ENCODE measurements at places on chromosomes 7 and 10. TPM values are rescaled to one million over a fixed set of nuclear protein-coding genes. Genes with fewer than 3 reads are reported as not detected.

- H3K4me1 ChIP-seq, result peaks cover 5% of the 10 kb centered on the region
- no peak overlapping the region for H3K27ac ChIP-seq
- peaks cover 4% of the 10 kb centered on the region for H3K36me3 ChIP-seq
- peaks cover 17% of the 10 kb centered on the region for H3K27me3 ChIP-seq
Observed at GRCh38 chr7:139941421-139941820, 112.4 kb downstream of the TBXAS1 start.

- H3K36me3 ChIP-seq, result peaks cover 21% of the 10 kb centered on the region
- H3K27me3 ChIP-seq, result no peaks in the 10 kb centered on the region
- H3K4me3 ChIP-seq, result peak overlapping the region; percentile 57
- peaks cover 44% of the 10 kb centered on the region for H3K4me1 ChIP-seq
- H3K27ac ChIP-seq, result peak overlapping the region; percentile 96
- no peak for DNase-seq
Observed at GRCh38 chr7:99099499-99100077, 44.3 kb downstream of the SMURF1 start.

Gene ADGRA1
- 1.1 TPM for total RNA-seq

Gene ANXA7
- 58.9 TPM for total RNA-seq

GRCh38 chr10:104515678-104516199 lies 125.4 kb upstream of the SORCS3 start:
- H3K27ac ChIP-seq, result no peak overlapping the region
- H3K4me3 ChIP-seq, result no peak overlapping the region
- H3K4me1 ChIP-seq, result no peaks in the 10 kb centered on the region
- no peak for DNase-seq
- H3K36me3 ChIP-seq, result no peaks in the 10 kb centered on the region

Gene LIPF
- total RNA-seq, result not detected

- peaks cover 35% of the 10 kb centered on the region for H3K27me3 ChIP-seq
- no peaks in the 10 kb centered on the region for H3K4me1 ChIP-seq
- no peak overlapping the region for H3K4me3 ChIP-seq
- DNase-seq, result no peak
- H3K27ac ChIP-seq, result no peak overlapping the region
Observed at GRCh38 chr7:68256295-68256694, 1259.7 kb downstream of the TYW1 start.

DNA sequence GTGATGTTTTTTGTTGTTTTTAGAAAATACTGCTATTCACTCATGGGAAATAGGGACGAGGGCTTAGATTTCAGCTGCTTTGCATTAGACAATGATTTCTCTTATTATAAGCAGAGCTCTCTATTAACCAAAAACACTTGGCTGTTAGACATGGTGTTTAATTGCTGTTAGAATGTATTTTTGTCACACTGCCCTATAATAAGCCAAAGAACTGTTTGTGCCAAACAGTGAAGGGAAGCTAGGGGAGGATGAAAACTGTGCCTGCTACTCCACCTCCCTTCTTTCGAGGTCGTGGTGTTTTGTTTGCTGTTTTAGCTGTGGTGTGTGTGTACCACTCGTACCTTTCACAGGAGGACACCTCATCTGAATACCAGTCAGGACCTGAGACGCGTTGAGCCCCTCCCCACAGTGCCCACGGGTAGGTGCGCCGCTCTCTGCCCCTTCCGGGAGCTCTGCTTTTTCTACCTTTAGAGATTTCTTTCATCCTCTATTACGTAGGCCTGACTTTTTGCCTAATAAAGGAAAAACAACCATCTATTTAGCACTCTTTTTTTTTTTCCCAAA lies 57.9 kb downstream of the CUX1 start:
- H3K4me3 ChIP-seq, result no peak overlapping the region
- peaks cover 5% of the 10 kb centered on the region for H3K36me3 ChIP-seq
- no peak for DNase-seq
- no peaks in the 10 kb centered on the region for H3K27me3 ChIP-seq

DNA sequence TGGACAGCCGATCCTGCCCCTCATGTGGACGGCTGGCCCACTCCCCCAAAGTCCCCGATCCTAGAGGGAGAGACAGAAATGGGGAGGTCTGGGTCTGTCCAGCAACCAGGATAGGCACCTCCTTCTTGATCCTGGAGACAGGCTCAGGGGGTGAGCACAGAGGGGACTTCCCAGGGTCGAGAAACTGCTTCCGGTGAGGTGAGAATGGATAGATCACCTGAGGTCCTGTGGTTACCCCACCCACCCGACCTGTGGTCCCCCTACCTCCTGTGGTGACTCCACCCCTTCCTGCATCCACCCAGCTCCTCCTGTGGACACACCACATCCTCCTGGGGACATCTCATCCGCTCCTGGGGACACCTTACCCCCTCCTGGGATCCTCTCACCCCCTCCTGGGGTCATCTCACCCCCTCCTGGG lies 27.4 kb upstream of the RASGEF1A start:
- H3K27ac ChIP-seq, result no peak overlapping the region
- H3K4me3 ChIP-seq, result no peak overlapping the region
- peaks cover 16% of the 10 kb centered on the region for H3K27me3 ChIP-seq
- H3K36me3 ChIP-seq, result no peaks in the 10 kb centered on the region

Gene C10orf105
- total RNA-seq, result not detected

DNA sequence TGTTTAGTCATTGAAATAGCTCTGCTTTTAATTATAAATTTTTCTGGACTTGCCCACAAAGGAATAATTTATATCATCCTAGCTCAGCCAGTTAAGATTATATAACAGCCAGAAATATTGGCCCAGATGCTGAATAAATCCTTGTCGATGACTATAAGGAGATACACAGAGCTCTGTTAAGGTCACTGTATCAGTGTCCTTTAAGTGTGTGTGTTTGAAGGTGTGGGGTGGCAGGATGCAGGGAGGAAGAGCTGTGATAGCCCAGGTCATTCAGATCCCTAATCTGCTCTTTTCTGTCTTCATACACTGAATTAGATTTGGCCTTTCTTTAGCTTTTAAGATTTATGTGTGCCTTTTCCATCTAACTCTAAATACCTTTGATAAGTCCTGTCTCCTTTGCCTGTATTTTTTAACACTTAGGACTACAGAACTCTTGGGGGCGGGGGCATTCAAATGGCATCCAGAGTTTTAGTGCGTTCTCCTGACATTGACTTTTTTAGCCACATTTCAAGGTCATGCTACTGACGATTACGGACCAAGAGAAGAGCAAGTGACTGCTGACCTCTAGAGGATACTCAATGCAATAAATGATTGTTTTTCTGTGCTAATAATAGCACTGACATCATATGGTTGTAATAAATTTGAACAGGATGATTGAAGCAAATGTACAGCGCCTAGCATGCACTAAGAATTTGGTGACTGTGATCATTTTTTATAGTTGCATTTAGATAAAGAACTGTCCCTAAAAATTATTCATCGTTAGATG lies 172.3 kb downstream of the CACNB2 start:
- no peak for DNase-seq
- no peak overlapping the region for H3K4me3 ChIP-seq
- no peaks in the 10 kb centered on the region for H3K27me3 ChIP-seq

Gene ITIH5
- 2.3 TPM for total RNA-seq

DNA sequence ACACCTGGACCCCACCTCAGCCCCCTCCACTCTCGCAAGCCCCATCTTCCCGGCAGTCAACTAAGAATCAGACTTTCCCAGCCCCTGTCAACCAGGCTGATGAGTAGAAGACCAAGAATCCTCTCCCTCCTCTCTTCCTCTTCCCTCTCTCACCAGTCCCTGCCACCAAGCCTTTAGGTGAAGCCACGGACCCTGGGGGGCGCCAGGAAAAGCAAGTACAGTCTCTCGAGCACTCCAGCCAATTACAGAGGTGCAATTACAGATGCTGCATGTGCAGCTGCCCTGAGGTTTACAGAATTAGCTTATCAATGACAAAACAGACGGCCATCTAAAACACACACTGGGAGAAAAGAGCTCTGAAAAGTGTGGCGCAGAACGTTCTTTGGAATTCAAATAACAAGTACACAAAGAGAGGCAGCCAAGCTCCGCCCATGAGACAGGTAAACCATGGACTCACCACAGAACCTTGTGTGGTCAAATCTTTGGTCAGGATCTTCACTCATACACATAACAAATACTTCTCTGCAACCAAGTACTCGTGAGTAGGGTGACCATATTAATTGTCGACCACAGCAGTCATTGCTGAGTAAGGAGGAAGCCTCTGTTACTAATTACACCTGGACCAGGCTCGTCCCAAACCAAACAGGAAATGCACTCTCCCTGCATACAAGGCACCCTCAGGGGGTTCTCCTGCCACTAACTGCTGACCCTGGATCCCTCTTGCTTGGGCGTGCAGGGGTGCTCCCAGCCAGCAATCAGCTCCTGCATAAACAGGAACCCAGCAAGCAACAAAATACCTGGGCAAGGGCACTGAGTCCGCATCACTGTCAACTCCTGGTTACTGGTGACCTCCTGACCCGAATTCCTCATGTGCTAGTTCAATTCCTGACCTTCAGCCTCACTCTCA lies 189.2 kb downstream of the FAM107B start:
- H3K27me3 ChIP-seq, result no peaks in the 10 kb centered on the region
- no peak overlapping the region for H3K4me3 ChIP-seq
- peaks cover 53% of the 10 kb centered on the region for H3K4me1 ChIP-seq
- no peak for DNase-seq
- peak overlapping the region; percentile 89 for H3K27ac ChIP-seq

GRCh38 chr7:70307544-70308106 lies 709.4 kb downstream of the AUTS2 start:
- H3K4me1 ChIP-seq, result no peaks in the 10 kb centered on the region
- no peaks in the 10 kb centered on the region for H3K27me3 ChIP-seq

DNA sequence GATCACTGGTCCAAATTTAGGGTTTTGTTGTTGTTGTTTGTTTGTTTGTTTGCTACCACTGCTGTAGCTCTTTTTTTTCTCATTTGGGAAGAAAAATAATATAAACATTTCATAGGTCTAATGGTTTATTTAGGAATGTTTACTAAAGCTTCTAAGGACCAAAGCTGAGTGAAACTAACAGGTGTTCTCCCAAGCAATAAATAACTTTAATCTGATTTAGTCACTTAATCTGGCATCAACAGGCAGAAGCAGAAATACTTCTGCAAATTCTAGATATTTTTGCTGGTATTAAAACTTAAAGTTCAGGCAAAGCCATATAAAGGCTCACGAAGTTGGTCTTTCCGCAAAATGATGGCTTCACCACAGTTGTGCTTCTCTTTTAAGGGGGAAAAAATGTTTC lies 144.5 kb upstream of the YAE1 start:
- H3K36me3 ChIP-seq, result no peaks in the 10 kb centered on the region
- no peak overlapping the region for H3K27ac ChIP-seq
- DNase-seq, result no peak
- no peaks in the 10 kb centered on the region for H3K4me1 ChIP-seq

- no peaks in the 10 kb centered on the region for H3K27me3 ChIP-seq
- H3K4me1 ChIP-seq, result no peaks in the 10 kb centered on the region
- H3K36me3 ChIP-seq, result no peaks in the 10 kb centered on the region
- no peak overlapping the region for H3K27ac ChIP-seq
- DNase-seq, result no peak
Observed at GRCh38 chr10:25573316-25573715, 360.7 kb upstream of the MYO3A start.

DNA sequence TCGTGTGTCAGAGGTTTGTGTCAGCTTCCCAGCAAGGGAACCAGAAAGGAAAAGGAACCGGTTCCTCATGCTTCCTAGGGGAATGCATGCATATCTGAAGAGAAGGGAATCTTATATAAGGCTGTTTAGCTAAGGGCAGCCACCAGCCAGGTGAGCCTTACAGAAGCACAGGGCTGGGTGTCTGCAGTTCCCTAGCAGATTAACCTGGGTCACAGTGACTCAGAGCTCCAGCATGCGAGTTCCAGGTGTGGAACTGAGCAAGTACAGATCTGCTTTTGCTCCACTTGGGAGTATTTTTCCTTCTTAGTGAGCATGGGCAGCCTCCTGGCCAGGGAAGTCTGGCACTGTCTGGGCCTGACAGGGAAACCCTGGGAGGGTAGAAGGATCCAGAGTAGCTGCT lies 957 bp upstream of the ANKRD2 start:
- H3K27ac ChIP-seq, result no peak overlapping the region
- H3K4me1 ChIP-seq, result no peaks in the 10 kb centered on the region
- H3K36me3 ChIP-seq, result no peaks in the 10 kb centered on the region
- no peak for DNase-seq

GRCh38 chr7:111083413-111083812 lies 7.5 kb upstream of the LRRN3 start:
- no peaks in the 10 kb centered on the region for H3K27me3 ChIP-seq
- no peak for DNase-seq
- no peak overlapping the region for H3K27ac ChIP-seq
- no peaks in the 10 kb centered on the region for H3K36me3 ChIP-seq
- no peak overlapping the region for H3K4me3 ChIP-seq

Gene CYP2E1
- total RNA-seq, result 1.4 TPM

DNA sequence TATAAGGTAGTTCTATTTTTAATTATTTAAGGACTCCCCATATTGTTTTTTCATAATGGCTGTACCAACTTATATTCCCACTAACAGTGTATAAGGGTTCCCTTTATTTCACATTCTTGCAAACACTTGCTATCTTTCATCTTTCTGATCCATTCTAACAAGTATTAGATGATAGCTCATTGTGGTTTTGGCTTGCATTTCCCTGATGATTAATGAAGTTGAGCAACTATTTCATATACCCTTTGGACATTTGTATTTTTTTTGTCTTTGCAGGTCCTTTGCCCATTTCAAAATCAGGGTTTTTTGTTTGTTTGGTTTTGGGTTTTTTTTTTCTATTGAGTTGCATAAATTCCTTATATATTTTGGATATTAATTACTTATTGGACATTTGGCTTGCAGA lies 107.2 kb downstream of the EPC1 start:
- peaks cover 1% of the 10 kb centered on the region for H3K4me1 ChIP-seq
- no peak overlapping the region for H3K27ac ChIP-seq
- H3K36me3 ChIP-seq, result no peaks in the 10 kb centered on the region
- DNase-seq, result no peak

- no peak overlapping the region for H3K4me3 ChIP-seq
- H3K36me3 ChIP-seq, result no peaks in the 10 kb centered on the region
- no peak for DNase-seq
- no peak overlapping the region for H3K27ac ChIP-seq
Observed at GRCh38 chr7:135771961-135772638, 23.5 kb upstream of the FAM180A start.

DNA sequence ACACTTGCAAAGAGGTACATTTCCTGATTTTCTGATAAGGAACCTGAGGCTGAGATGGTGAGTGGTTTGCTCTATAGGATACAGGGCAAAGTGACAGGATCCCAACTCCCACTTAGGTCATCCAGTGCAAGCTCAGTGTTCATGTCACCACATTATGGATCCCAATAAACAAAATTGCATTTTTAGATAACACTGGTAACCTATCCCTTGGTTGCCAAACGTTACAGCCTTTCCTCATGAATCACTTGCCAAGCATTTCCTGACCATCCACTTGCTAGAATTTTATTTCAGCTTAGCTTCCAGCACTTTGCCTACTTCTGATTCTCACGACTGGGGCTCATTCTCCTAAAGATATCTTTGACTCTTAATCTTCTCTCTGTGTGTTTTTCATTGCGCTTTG lies 131.4 kb upstream of the ODAD2 start:
- H3K4me3 ChIP-seq, result no peak overlapping the region
- no peak for DNase-seq
- H3K36me3 ChIP-seq, result peaks cover 32% of the 10 kb centered on the region

Gene GALNT17
- total RNA-seq, result 4.9 TPM

DNA sequence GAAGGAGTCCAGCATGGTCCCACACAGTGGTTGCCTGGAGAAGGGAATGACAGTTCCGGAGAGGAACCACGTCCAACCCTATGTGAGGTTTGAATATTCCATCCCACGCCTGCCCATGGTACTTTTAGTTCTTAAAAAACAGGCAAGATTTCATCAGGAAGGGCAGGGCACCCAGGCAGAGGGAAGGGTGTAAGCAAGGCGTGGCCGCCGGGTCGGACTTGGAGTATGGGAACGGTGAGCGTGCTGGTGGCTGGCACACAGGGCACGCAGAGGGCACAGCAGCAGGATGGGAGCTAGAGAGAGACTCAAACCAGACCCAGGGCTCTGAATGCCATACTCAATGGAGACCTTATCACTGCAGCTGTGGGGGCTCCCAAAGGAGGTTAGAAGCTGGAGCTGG lies 34.3 kb downstream of the FAM53B start:
- peak overlapping the region; percentile 71 for H3K27ac ChIP-seq
- peaks cover 3% of the 10 kb centered on the region for H3K36me3 ChIP-seq
- DNase-seq, result no peak
- H3K4me1 ChIP-seq, result peaks cover 40% of the 10 kb centered on the region
